Putamen (tissue), 1 donor: ENCODE measurements at places on chromosomes 13 and 19.

DNA sequence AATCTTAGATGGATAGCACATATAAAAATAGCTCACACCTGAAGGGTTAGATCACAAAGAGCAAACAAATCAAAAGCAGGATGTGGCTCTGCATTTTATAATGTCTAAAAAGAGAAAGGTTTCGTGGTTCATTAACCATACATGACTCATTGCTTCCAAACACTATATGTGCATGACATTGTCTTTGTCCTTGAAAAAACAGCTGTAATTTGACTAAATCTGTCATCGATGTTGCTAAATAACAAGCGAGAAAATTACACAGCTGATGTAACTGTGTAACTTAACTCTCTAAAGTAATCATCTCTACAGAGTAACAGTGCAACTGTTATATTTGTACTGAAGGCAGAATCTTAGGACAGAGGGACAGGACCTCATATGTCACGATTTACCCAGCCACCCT lies 383.1 kb upstream of the GPC6 start:
- DNase-seq: no peak

DNA sequence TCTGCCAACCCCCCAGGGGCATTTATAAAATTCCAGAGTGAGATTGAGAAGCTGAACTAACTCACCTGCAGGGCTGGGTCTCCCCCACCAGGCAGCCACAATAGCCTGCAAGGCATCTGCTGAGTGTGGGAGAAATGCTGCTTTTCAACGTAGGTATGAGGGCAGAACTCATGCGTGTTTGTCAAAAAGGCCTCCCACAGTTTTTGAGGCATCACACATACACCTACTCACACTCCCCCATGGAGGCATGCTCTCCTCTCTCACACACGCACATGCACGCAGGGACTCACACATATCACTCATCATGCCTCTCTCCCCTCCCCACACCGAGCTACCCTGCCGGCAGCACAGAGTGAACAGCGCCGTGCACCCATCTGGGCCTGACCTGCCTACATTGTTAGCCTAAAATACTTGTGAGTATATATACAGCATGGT lies 390.5 kb downstream of the FGF9 start:
- peak; percentile 23 for DNase-seq

DNA sequence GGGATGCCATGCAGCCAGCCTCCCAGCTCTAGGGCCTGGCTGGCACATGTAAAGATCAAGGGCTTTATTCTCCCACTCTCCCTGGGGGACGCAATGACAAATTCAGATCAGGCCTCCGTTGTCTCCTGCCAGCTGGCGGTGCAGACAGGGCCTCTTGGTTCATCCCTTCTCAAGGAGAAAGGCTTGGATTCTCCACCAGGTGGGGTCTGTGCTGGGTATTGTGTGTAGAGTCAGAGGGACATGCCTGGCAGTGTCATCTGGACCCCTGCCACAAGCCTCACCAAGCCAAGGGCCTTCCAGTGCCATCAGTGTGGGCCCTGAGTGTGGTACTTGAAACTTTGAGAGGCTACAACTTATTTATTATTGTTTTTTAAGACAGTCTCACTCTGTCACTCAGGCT lies 8.4 kb upstream of the PTPRS start:
- DNase-seq: no peak

GRCh38 chr19:41427647-41428480 lies 690 bp upstream of the B3GNT8 start:
- no peak for DNase-seq

- no peak for DNase-seq
These were observed 48.5 kb downstream of the KLF2 start for GRCh38 chr19:16373079-16373478.

DNA sequence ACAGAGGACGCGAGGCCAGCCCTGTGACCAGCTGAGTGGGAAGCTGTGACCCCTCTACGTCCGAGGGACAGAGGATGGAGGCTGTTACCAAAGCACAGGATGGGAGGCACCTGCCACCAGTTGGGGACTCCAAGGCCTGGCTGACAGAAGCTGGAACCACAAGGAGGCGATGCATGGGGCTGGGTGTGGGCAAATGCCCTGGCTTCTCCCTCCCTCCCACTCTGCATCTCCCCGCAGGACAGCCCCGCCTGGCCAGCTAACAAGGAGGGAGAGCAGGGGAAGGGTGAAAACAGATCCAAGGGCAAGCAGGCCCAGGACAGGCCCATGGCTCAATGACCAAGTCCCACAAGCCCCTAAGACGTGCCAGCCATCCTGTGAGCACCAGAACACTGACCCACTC lies 28.6 kb downstream of the AKT2 start:
- no peak for DNase-seq

- no peak for DNase-seq
These were observed 1.4 kb downstream of the PARP4 start for GRCh38 chr13:24511019-24511815.

GRCh38 chr13:34214686-34215085 lies 396.7 kb downstream of the RFC3 start:
- no peak for DNase-seq

- no peak for DNase-seq
These were observed 206.6 kb upstream of the SLC10A2 start for GRCh38 chr13:103272770-103273169.

- no peak for DNase-seq
These were observed 33.6 kb upstream of the ARGLU1 start for GRCh38 chr13:106601489-106601888.

DNA sequence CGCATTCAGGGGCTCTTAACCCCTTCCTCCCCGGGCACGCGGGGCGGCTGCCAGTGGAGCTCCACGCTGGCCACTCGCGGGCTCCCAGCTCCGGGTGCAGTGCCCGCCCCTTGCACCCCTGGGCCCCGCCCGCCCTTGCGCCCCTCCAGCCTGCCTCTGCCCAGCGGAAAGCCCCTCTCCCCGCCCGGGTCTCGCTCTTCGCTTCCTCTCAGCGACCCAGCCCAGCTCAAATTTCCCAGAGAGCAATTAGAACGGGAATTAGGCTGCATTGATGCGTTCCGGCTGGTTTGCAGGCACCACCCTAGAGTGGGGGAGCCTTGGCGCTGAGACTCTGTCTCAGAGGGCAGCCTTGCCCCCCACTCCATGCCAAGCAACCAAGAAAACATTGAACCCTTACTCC lies 1.8 kb upstream of the GSX1 start:
- no peak for DNase-seq

DNA sequence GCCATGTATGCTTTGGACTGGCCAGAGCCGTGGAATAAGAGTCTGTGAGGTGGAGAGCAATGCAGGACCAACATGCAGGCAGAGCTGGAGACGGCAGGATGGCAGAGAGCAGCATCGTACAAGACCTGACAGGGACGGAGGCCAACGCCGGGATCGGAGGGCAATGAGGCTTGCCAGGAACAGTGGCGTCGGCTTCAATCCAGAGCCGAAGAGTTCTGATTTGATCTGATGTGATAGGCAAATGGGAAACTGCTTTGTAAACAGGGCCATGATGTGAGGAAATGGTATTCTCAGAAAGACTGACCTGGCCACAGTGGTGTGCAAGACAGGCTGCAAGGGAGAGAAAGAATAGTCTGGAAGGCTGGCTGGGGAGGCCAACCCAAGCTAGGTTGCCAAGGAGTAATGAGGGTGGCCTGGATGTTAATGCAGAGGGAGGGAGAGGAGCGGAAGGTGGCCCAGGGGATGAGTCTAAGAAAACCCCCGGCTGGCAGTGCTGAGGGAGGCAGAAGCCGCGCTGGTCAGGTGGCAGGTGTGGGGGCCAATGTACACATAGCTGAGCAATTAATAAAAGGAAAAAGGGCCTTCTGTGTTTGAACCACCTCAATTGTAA lies 26.7 kb downstream of the RCBTB2 start:
- no peak for DNase-seq

- DNase-seq: no peak
These were observed 881.2 kb upstream of the PCDH20 start for GRCh38 chr13:62296812-62297211.

- DNase-seq: no peak
These were observed 1.5 kb upstream of the CGB5 start for GRCh38 chr19:49042177-49042576.

DNA sequence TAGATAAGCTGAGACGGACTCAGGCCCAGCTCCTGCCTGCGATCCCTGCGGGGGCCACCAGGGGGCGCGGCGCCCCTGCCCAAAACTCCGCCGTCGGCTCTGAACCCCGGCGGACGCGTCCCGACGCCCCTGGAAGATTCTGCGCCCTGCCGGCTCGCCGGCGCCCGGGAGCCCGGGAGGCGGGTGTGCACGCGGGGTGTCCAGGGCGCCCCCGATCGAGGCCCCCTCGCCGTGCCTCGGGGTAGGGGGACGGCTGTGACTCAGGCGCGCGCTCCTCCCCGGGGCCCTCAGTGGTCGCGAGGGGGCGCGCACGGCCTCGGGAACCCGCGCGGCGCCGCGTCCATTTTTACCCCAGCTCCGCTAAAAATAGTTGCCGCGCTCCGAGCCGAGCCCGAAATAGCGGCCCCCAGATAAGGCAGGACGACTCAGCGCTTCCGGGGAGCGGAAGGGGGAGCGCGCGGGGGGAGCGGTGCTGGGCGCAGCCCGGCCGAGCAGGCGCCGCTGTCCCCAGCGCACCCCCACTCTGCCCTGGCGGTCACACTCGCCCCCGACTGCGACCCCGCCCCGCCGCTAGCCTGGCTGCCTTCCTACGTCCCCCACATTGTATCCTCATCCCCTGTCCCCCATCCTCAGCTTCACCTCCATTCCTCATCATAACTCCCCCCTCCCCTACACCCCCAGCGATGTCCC lies 16.0 kb upstream of the ERCC1 start:
- peak; percentile 86 for DNase-seq

GRCh38 chr19:51034704-51035103 lies at the start of gene KLK12:
Gene KLK12, minus strand, starts transcription at chr19:51035002. Its CDS starts 381 bp downstream, at chr19:51034621.
- no peak for DNase-seq

GRCh38 chr19:35742121-35742724 lies at the start of gene IGFLR1:
Gene IGFLR1, minus strand, starts transcription at chr19:35742452. Its CDS starts 1,272 bp downstream, at chr19:35741180.
- no peak for DNase-seq

DNA sequence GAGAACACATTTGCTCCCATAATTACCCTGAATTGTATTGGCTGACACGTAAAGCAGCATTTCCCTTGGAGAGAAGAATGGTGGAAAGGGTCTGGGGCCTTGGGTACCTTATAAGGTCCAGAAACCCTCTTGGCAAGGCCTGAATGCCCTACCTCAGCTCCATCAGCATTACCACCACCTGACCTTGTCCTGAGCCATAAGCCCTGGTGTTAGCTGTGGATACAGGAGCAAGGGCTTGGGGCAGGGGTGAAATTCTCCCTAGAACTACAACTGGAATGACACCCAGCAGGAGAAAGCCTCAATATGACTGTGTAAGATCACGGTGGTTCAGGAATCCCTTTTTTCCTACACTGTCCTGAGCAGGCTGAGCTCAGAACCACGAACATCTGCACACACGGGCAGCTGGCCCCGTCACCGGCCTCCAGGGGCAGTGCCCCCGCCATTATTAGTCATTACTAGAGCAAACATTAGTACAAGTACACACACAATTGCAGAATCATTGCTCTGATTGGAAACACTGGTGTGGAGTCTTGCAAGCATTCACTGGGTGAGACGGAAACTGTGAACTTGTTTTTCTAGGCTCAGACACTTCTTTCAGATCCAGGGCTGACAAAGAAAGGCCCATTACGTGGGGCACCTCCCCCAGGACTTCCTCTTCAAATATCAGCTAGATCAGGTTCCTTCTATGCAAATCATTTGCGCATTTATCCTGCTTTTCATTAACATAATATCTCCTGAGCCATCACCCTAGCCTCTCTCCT lies 26.8 kb upstream of the MTIF3 start:
- DNase-seq: no peak

- no peak for DNase-seq
These were observed 17.6 kb upstream of the TNFRSF19 start for GRCh38 chr13:23552661-23553060.

GRCh38 chr19:30407068-30407709 lies 35.0 kb downstream of the ZNF536 start:
- DNase-seq: no peak

DNA sequence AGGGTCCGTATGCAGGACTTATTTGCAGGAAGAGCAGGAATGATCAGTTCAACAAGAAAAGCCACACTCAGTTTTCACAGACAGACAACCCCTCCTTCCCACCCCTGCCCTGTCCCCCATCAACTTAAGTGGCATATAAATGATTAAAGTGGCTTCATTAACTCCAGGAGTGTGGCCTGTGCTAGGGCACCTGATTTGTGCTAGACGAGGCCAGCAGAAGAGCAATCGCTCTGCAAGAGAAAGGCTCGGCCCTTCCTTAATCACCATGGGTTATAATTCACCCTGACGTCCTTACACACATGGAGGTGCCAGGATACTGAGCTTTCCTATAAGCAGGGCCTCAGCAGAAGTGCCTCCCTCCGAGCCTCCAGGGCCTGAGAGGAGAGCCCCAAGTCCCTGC lies 14.6 kb downstream of the C19orf12 start:
- DNase-seq: no peak
